Lung microvascular endothelial cell (primary cell): ENCODE measurements at places on chromosomes 4 and X.

- no peak for DNase-seq
Measured at GRCh38 chr4:170243662-170244288, 154.0 kb upstream of the AADAT start.

DNA sequence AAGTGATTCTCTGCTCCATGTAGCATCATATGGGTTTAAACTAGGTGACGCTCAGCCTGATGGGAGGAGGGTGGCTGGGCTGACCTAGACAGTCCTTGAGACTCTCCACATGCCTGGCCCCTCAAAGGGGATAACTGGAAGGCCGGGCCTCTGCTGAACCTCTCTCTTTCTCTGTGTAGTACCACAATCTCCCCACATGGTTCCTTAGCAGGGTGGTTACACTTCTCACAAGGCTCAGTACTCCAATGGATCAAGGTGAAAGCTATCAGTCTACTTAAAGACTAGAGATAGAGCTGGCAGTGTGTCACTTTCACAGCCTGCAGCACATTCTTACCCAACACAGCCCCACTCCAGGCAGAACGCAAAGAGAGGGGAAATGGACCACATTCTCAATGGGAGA, 80.4 kb downstream of the LDB2 start:
- no peak for DNase-seq

DNA sequence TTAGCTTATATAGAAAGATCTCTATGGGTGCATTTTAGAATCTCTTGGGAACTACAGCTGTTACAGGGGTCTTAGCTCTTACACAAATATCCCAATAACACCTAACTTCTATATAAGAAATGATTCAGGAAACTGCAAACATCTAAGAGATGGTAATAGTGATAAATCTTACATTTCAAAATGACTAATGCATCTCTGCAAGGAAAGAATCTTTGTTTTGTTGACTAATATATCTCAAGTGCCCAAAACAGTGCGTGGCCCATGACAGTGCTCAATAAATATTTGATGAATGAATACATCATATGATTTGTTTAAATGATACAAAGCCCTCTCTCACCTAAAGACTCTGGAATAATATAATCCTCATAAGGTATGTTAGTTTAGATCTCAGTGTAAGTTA, 47.5 kb downstream of the CENPE start:
- DNase-seq, result no peak

- DNase-seq, result no peak
Measured at GRCh38 chrX:44062840-44063239, 89.7 kb upstream of the NDP start.
